ENCODE measurements at places on chromosomes 16 and 17.
A peak's percentile ranks its signal among the peaks of the same experiment; 100 is the strongest.

DNA sequence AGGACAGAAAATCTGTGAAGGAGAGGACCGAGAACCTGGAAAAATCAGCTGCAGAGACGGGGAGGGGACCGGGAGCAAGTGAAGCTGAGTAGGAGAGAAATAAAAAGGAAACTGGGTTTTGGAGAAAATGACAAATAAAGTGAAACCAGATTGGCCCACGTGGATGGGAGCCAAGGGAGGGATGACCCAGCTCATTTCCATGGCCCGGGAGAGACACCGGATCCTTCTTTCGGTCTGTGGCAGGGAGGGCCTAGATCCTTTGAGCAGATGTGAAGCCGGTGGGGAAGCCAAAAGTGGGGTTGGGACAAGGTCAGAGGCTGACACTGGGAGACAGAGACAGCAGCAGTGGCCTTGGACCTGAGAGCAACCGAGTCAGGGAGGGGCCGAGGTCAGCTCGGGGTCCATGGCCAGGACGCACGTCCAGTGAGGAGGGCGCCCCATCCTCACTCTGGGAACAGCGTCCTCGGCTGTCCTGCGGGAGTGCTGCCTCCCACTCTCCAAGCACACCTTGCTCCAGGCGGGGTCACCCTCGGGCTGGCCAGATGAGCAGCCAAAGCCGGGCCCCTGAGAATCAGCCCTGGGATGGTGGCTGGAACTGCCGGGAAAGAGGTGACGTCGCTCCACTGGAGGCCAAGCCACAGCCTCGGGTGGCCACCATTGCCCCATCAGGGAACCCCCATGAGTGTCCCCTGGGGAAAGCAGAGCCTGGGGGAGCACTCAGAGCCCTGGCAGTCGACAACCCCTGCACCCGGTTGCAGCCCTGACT, 50.8 kb upstream of the CDR2 start:
- DNase-seq: no peak

DNA sequence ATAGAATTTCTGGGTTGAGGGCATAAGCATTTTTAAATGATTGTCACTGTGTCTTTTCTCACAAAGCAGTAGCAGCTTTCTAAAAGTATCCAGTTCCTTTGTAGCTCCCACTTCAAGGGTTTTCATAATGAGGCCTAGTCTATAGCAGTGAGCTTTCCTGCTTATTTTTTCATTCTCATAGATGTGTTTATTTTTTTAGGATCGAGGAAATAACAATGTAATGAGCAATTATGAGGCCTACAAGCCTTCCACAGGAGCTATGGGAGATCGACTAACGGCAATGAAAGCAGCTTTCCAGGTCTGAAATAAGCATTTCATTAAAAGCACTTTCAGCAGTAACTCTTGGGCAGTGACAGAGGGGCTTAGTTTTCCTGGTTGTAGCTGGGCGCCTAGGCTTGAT, 10.6 kb upstream of the PSMC5 start:
- DNase-seq: no peak

DNA sequence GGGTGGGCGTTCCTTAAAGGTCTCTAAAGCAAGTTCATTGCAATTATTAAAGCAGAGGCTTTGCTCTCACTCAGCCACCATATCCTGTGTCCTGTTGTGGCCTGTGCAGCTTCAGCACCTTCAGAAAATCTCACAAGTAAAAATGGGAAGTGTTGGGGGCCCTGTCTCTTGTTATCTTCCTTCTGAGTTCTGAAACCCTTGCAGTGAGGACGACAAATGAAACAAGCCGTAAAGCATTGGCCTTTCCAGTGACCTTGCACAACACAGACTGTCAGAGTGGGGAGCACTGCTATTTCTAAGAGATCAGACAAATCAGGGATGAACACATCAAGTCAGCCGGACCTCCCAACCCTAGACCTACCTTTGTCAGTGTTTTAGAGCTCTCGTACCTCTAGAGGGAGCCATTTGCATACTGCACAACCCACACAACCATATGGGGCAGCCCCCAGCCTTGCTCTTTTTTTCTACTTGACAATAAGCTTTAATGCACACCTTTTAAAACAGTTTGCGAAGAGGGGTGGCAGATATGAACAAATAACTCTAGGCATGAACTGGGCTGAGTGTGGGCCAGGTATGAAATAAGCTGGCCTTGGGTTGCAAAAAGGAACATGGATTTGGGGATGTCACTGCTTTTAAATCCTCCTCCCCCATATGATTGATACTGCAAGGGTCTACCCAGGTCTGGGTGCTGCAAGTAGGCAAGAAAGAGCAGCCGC, 89.8 kb downstream of the KATNIP start:
- peak; percentile 28 for DNase-seq

- no peak for DNase-seq
Observed at GRCh38 chr16:10979717-10980601, 35.6 kb downstream of the CLEC16A start.

DNA sequence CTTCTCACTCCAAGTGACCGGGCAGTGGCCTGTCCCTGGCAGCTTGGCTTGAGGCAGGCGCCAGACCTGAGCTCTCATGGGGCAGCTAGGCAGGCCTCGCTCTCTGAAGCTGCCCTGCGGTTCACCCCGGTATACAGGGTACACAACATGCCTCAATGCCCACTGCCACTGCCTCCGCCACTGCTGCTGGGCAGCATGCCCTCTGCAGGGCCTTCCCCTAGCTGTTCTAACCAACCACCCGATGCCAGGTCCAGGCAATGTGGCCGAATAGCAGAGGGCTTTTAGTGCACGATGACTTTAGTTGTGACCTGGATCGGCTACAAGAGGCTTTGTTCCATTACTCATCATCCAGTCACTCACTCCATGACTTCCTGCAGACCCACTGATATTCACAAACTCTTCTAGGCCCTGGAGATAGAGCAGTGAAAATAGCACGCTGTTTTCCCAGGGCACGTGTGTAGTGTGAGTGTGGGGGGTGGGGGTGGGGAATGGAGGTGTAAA, 19.7 kb downstream of the CDC42EP4 start:
- no peak for DNase-seq

DNA sequence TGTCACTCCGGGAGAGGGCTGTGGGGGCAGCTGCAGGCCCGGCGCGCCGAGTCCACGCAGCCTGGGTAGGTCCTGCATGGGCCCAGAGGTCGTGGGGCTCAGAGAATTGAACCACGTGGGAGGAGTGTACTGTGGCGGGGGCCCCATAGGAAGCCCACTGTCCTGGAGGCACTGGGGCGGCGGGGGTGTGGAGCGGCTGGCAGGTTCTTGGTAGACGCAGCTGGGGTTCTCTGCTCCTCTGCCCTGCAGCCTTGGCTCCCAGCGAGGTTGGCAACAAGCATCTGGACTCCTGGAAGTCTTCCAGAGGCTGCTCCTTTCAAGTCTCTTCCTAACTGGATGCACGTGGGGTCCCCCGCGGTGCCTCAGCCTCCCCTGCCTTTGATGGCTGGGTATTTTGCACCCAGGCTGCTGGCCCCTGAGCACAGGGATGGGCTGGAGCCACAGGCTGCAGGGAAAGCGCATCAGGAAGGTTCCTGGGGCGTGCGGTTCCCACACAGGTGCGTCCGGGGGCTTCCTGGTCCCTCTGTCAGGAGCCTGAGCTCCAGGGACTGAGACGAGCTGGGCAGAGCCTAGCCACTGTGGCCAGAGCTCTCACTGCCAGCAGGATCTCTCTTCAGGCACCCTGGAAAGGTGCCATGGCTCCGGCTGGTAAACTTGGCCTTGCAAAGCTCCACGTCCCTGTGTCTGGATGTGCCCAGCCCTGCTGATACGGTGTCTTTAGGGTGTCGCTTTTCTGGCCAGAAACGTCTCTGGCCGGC, 9.3 kb downstream of the KCTD5 start:
- no peak for DNase-seq

DNA sequence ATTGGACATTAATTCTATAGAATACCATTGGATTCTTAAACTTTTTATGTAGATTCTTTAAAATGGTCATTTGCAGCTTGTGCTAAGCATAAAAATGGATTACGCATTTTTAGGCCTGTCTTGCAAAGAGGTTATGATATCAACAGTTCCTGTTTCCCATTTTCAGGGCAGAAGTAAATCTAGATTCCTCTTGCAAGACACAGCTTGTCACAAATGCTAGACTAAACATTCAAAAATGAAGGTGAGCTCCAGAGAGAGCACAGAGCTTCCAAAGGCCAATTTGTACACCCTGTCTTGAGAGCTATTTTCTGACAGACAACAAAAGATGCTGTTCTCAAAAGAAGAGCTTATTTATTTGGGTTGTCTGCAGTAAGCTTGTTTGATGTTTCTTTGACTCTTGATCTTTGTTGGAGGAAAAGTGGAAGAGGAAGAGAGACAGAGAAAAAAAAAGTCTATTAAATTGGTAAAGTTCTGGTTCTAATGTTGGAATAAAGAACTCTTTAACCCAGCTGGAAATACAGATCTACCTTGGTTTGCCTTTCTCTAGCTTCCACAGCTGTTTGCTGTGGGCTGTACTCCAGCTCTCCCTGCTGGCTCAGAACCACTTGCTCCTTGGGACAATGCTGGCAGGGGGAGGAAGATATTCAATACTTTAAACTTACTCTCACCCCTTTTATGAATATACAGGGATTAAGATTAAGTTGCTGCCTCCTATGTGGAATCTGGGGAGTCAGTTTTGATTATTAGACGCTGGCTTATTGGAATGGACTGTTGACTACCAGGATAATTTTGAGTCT, 651.8 kb downstream of the CDH11 start:
- no peak for DNase-seq

GRCh38 chr17:28247671-28248555, 71.1 kb upstream of the TMEM97 start:
- no peak for DNase-seq

- DNase-seq: no peak
Observed at GRCh38 chr16:81190667-81191066, 47.8 kb upstream of the BCO1 start.

DNA sequence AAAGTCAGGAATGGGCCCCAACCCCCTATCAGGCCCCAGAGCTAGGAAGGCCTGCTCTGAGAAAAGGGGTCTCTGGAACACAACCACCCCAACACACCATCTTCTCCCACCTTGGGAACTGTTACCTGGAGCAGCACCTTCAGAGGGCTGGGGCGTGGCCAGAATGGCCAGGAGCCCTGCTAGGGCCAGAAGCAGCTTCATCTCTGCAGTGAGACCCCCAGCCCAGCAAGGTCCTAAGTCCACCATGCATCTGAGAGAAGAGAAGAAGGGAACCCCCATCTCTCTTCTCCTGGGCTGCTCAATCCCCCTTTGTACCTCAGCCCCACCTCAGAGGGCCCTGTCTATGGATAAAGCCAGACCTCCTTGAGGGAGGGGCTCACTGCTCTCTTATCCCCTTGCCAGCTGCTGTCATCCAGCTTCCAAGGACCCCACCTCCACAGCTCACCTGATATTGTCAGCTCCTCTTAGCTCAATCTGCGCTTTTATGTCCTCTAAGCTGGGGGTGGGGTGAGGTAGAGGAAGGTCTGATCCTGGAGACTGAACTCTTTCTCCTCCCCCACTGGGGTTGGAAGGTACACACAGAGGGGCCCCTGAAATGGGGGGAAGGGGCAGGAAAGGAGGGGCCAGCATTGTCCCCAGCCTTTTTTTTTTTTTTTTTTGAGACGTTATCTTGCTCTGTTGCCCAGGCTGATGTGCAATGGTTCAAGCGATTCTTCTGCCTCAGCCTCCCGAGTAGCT, at the start of gene MPO:
TSS of gene MPO (minus strand) at position 456 of the 738 bp plus-strand sequence. CDS start at position 279, 177 bp downstream.
- no peak for DNase-seq

DNA sequence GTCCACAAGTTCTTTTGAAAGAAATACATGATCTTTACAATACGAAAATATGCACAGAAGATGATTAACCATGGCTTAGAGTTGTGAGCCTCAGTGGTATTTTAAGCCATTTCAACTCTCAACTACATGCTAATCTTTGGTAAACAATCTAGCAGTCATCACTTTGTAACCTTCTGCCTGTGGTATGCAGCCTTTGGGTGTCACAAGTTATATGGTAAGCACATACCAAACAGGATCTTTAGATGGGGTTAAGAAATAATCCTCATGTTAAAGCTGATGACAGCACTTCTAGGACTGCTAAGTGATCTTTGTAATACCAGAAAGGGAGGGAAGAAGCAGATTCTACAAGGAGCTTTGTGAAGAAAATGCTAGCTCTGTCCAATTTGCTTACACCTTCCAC, 74.3 kb downstream of the CA4 start:
- peak; percentile 60 for DNase-seq

- DNase-seq: no peak
Observed at GRCh38 chr16:23949630-23950290, 114.0 kb downstream of the PRKCB start.

Data from NCI-H460 (cell line).